Stromal cell of bone marrow (primary cell): ENCODE measurements at places on chromosomes 13 and 19.

DNA sequence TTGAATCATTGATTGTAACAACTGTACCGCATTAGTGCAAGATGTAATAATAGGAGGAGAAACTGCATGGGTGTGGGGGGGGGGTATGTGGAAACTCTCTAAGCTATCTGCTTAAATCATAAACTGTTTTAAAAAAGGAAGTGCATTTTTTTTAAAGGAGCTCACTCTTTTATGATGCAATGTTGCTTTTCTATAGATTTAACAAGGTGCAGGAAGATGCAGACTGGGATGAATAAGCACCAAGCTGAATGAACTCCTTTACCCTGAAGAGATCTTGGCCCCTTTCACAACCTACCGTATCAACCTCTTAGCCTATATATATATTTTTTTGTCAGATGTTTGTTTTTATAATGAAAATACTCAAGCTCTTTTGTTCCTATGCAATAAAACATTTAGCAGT, 95.9 kb downstream of the AKAP11 start:
- DNase-seq: no peak

DNA sequence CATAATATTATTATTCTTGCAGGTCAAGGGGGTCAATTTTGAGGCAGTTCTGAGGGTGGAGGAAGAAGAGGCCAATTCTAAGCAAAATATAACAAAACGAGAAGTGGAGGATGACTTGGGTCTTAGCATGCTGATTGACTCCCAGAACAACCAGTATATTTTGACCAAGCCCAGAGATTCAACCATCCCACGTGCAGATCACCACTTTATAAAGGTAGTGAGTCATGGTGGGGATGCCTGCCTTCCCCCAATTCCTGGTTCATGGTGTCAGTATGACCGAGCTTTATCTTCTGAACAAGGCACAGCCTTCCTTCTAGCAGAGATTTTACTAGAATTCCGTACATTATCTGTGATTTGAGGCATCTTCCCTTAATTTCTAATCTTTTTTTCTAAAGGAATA, 9.4 kb upstream of the DCUN1D2 start:
- no peak for DNase-seq

DNA sequence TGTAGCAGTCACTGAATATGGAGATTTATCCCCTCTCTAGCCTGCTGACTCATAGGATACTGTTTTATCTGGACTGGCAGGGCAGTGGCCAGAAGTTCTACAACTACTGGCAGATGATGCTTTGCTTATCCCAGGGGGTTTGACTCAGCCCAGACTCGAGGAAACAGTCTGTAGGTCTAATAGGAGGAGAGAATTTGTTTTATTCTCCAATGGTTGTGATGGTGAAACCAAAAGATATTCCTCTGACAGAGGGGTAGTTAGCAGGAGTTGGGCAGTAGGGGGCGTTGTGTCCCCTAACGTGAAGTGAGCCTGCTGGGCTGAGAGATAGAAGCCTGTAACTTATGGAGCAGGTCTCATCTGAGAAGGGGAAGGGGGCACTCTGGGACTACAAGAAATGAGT, 74.9 kb downstream of the WTIP start:
- peak; percentile 69 for DNase-seq

GRCh38 chr13:97986835-97987234, 33.4 kb downstream of the IPO5 start:
- no peak for DNase-seq

- peak; percentile 12 for DNase-seq
Measured at GRCh38 chr13:105616333-105617075, 919.0 kb downstream of the EFNB2 start.

GRCh38 chr13:64154514-64154913, 2738.9 kb upstream of the PCDH20 start:
- no peak for DNase-seq

GRCh38 chr13:25059958-25060357, 36.0 kb upstream of the PABPC3 start:
- DNase-seq: no peak

DNA sequence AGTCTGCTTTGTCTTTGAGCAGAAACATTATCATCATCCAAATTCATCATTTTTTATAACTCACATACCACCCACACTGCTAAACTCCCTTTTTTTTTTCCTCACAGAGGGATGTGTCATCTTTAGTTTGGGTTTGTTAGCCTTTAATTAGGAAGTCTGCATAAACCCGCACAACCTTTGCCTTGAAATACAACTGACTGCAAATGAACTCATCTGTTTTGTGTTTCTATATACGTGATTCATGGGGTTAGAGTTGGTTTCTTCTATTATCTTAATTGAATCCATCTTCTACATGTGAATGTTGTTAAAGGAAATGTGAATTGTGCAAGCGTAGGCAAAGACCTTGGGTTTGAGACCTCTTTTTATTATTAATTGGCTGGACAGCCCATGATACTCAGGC, 102.7 kb downstream of the SLAIN1 start:
- no peak for DNase-seq

- no peak for DNase-seq
Measured at GRCh38 chr13:26021516-26021915, 30.3 kb downstream of the SHISA2 start.

GRCh38 chr19:11882606-11883005, 5.0 kb upstream of the ZNF69 start:
- no peak for DNase-seq

- no peak for DNase-seq
Measured at GRCh38 chr13:24234200-24234915, 73.8 kb downstream of the SPATA13 start.

DNA sequence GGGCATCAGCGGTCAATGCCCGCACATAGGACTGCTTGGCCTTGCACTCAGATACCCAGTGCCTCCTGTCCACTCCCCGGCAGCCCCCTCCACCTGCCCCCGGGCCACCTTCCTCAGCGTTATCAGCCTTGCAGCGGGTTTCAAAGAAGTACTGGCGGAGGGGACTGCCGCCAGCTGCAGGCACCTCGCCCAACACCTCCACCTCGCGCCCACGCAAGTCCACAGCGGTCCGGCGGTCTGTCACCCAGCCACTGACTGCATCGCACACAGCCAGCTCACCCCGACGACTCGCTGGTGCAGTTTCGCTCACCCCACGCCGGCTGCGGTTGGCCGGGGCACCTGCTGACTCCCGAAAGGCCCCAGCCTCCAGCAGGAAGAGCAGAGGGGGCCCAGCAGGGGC, 3.2 kb downstream of the NTF4 start:
- DNase-seq: no peak
